ENCODE measurements at places on chromosomes 6 and 20.

DNA sequence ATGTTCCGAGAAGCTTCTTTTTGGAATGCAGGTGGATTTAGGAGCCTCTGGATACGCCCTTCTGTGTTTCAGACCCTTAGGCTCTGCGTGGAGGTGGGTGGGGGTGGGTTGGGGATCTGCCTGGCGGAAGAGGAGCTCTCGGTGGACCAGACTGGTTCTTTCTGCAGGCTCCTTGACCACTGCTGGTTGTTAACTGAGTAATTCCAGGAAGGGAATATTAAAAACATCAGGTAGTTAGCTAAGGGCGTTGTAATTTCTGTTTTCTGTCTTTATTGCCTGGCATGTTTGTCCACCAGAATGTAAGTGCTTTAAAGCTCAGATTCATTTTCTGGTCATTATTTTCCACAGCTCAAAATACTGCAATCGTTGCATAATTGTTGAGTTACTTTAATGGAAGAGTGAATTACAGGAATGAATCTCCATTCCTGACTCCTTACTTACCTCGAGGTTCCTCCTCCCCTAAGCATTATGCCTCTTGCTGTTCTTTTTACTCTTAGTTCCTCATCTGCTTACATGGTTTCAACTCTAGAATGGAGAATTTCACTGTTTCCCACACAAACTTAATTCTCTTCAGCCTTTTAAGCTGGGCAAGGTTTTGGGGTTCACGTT lies 5.9 kb downstream of the CDYL start:
- DNase-seq = no peak

DNA sequence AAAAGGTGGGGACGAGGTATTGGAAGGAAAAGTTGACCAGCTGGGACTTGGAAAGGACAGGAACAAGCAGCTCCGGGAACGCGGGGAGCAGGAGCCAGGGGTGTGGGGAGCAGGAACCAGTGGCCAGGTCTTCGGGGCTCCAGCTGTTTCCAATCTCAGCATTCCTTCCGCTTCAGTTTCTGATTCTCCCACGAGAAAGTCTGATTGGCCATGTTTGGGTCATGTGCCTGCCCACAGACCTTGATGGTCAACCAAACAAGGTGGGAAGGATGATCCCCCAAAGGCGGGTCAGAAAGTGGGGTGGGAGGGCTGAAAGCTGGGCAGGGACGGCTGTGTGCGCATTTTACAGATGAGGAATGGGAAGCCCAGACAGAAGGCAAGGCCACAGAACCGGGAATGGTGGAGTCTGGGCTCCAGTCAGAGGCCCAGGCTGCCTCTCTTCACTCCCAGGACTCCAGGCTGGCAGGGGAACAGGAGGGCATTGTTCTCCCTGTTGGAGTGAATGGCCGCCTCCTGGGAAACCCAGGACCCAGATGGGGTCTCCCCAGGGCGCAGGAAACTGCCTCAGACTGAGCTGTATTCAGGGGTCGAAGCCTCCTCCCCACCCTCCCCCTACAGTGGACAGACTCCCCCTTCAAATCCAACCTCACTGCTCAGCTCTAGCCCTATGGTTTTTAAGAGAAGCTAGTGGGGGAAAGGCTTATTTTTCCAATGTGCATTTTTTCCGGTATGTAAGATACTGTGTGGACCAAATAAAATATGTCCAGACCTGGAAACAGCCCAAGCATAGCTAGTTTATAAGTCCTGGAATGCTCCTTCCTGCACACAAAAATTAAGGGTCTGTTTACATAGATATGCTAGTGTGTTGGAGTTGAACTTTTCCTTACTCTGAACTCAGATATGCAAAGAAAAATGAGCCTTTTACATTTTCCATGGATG lies 12.2 kb upstream of the PTGIS start:
- DNase-seq = no peak

- no peak for DNase-seq
These were observed 103.1 kb upstream of the POPDC3 start for GRCh38 chr6:105282631-105283585.

GRCh38 chr6:78578430-78578829 lies 288.9 kb upstream of the IRAK1BP1 start:
- no peak for DNase-seq

DNA sequence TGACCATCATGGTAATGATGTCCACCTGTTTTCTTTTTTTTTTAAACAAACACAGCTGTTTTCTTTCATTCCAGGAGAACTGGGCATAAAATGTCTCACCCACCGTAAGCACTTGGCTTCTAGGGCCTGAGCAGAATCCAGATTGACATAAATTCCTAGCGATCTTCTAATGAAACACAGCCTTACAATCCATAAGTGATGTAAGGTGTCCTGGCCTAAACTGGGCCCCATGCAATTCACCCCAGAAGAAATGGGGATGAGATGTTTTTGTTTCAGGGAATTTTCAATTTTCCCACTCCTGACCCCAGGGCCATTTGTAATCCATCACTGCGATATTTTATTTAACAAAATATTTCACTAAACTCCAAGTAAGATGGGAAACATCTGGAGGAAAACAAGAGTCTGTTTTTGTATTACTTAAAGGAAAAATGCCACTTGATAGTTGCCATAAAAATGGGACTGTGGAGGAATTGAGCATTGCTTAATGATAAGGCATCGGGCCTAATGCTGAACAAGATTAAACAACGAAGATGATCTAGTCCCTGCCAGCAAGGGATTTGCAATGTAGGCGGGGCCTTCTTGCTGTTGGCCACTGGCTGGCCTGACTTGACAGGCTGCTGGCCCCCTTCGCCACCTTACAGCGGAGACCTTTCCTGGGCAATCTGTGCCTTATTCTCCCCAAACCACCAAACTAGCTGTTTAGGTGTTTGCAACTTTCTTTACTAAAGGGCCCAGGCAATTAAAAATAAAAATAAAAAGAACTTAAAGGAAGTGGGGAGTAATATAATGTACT lies 183.7 kb downstream of the CD109 start:
- DNase-seq = no peak

- DNase-seq = no peak
These were observed 1.7 kb upstream of the FBXO5 start for GRCh38 chr6:152984513-152984872.

DNA sequence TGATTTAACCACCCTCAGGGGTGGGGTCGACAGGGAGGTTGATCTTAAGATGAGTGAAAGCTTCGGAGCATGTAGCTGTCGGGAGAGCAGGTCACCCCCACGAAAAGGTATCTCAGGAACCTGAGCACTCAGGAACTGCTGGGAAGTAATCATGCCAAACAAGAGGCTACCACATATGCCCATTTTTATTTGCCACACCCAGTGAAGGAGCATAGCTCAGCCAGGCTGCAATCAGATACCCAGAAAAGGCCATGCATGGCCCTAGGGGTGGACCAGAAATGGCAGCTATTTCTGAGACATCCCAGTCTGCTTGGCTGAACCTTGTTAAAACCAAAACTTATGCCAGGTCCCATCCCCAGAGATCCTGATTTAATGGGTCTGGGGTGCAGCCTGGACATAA lies 72.7 kb upstream of the ISM1 start:
- DNase-seq = no peak

GRCh38 chr20:24984961-24985640 lies 7.5 kb downstream of the APMAP start:
- no peak for DNase-seq

DNA sequence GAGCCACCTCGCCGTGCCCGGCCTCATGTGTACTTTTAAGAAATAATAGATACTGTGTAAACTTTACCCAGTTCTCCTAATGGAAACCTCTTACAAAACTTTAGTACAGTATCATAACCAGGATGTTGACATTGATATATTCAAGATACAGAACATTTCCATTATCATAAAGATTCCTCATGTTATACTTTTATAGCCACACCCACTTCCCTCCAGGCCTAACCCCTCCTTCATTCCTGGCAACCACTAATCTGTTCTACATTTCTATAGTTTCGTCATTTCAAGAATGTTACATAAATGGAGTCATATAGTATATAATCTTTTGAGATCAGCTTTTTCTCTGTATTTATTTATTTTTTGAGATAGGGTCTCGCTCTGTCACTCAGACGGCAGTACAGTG lies 52.6 kb upstream of the SALL4 start:
- DNase-seq = no peak

GRCh38 chr20:58842276-58842675 lies 8.4 kb downstream of the GNAS-AS1 start:
- DNase-seq = no peak
